ENCODE measurements at places on chromosomes 12 and 14. TPM values are rescaled to one million over a fixed set of nuclear protein-coding genes. Genes with fewer than 3 reads are reported as not detected.

The MMP19 gene
- not detected for polyA plus RNA-seq

The PLA2G1B gene
- polyA plus RNA-seq: not detected

The SCNN1A gene
- not detected for polyA plus RNA-seq

The PRR4 gene
- 4.8 TPM for polyA plus RNA-seq

The ADGRD1 gene
- polyA plus RNA-seq: 1.7 TPM
